Stimulated activated CD4-positive, alpha-beta T cell treated with anti-CD3 and anti-CD28 coated beads, Interleukin-12 subunit alpha, Interleukin-12 subunit beta, amount 100 ng/mL, for 4 hours (primary cell): ENCODE measurements at places on chromosomes 4 and X.
A peak's percentile ranks its signal among the peaks of the same experiment; 100 is the strongest.

- DNase-seq: no peak
These were observed 64.8 kb upstream of the RBPJ start for GRCh38 chr4:26255989-26256388.

- no peak for DNase-seq
These were observed 368.7 kb upstream of the FTHL17 start for GRCh38 chrX:31440546-31440945.

DNA sequence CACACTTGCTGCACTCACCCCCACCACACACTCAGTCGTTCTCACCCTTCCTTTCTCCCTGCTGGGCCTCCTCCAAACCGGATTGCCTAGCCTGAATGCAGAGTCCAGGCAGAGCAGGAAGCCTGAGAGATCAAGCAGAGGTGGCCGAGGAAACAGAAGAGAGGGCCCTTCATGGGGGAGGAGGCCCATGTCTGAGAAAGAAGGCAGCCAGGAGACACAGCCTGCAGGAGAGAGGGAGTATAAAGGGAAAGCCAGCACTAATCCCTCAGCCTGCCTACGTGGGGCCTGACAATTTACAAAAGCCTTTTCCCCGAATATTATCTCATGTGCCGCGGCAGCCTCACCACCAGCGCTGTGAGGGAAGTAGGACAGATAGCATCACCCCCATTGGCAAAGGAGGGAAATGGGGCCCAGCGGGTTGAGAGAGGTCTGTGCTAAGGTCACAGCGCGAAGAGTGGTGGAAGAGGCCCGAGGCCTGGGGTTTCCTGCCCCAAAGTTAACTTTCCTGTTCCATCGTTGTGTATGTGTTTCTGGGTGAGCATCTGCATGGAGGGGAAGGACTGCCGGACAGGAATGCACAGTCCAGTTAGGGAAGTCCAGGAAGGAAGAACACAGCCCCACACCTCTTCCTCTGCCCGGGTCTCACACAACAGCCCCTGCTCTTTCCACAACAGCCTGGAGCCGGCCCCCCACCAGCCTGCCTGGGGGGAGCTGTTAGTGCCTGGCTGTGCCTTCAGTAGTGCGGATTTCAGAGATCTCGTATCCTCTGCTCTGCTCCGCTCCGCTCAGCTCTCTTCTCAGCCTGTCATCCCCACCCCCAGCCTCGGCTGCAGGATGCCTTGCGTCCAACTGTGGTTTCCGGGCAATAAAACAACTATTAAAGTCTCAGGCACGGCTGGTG lies 50.9 kb upstream of the BCOR start:
- no peak for DNase-seq

DNA sequence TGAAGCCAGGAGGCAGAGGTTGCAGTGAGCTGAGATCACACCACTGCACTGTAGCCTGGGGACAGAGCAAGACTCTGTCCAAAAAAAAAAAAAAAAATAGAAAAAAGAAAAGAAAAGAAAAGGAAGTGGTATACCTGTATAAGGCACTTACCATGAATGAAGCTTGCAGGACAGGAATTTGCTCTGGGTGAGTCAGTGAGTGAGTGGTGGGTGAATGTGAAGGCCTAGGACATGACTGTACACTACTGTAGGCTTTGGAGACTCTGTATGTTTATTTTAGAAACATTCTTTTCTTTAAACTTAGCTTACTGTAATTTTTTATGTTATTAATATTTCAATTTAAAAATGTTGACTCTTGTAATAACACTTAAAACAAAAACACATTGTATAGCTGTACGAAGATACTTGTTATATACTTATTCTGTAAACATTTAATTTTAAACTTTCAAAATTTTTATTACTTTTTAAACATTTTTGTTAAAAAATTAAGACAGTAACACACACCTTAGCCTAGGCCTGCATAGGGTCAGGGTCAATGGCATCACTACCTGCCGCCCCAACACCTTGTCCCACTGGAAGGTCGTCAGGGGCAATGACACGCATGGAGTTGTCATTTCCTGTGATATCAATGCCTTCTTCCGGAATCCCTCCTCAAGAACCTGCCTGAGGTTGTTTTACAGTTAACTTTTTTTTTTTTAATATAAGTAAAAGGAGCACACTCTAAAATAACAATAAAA lies 78.7 kb downstream of the CLNK start:
- no peak for DNase-seq

- no peak for DNase-seq
These were observed 10.9 kb downstream of the GAB1 start for GRCh38 chr4:143347484-143348111.

GRCh38 chrX:9746148-9746888 lies 19.3 kb downstream of the GPR143 start:
- no peak for DNase-seq

DNA sequence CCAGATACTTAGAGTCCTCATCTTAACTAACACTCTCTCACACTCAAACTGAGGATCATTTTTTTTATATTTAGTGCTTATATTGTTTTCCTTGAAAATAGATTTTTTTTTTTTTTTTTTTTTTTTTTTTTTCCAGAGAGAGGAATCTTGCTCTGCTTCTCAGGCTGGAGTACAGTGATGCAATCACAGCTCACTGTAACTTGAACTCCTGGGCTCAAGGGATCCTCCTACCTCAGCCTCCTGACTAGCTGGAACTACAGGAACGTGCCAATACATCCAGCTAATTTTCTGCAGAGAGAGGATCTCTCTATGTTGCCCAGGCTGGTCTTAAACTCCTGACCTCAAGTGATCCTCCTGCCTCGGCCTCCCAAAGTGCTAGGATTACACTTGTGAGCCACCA lies 650.3 kb upstream of the ATOH1 start:
- no peak for DNase-seq

GRCh38 chr4:44817930-44818329 lies 91.6 kb upstream of the GNPDA2 start:
- DNase-seq: no peak

GRCh38 chr4:158209825-158210807 lies at the start of gene TMEM144:
TMEM144 (plus strand) TSS chr4:158210486; CDS start chr4:158212668, 2,182 bp downstream.
- DNase-seq: peak; percentile 30

DNA sequence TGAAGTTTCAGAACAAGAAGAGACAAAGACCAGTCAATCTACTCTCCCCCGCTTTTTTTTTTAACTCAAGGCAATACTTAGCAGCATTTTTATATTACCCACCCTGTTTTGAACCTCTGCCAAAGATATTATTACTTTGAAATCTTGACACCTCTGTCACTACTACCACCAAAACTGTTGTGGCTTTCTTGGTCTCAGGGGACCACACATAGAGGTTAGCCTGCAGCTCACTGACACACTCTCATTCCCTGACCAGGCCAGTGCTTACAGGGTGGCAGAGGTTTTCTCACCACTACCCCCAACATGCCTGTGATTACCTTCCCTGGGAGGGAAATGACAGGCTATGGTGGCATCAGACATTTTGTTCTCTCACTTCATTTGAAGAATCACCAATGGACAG lies 137.4 kb upstream of the STIM2 start:
- DNase-seq: no peak

DNA sequence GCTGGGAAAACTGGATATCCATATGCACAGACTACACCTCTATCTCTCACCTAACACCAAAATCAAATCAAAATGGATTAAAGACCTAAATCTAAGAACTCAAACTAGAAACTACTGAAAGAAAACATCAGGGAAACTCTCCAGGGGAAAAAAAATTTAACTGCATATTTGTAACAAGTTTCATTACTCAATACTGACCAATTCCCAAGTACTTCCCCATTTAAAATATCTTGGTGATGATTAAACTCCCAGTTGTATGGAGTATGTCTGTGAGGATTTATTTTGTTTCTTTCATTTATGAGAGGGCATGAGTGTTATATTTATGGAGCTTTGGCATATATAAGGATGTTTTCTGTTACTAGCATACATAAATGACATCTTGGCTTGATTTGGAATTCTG lies 112.3 kb upstream of the IL15 start:
- no peak for DNase-seq

- no peak for DNase-seq
These were observed 39.9 kb upstream of the XAGE1B start for GRCh38 chrX:52556741-52557140.

DNA sequence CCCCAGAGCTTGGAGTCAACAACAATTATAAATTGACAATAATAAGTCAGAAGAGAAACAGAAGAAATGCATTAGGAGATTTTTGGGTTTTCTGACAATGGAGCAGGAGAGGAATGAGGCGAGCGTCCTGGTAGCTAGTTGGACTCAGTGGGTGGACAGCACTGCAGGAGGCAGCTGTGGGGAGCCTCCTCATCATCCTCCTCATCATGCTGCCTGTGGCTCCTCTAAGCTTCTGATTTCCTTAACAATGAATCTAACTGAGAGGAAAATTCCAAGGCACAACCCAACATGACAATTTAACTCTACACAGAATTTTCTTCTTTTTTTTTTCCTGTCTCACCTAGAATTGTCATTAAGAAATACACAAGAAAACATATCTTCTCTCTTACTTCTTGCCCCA lies 357.1 kb upstream of the NOCT start:
- DNase-seq: no peak

GRCh38 chr4:6916587-6917460 lies 7.2 kb downstream of the TBC1D14 start:
- DNase-seq: peak; percentile 38

- no peak for DNase-seq
These were observed 64.2 kb downstream of the IRF2 start for GRCh38 chr4:184409911-184410692.

DNA sequence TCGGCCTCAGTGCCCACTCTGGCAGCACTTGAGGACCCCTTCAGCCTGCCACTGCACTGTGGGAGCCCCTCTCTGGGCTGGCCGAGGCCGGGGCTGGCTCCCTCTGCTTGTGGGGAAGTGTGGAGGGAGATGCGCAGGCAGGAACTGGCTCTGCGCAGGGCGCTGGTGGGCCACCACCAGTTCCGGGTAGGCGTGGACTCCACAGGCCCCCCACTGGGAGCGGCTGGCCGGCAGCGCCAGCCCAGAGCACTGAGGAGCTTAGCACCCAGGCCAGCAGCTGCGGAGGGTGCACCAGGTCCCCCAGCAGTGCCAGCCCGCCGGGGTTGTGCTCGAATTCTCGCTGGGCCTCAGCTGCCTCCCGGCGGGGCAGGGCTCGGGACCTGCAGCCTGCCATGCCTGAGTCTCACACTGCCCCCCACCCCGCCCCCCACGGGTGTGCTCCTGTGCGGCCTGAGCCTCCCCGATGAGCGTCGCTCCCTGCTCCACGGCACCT lies 216.9 kb upstream of the TACR3 start:
- DNase-seq: no peak

GRCh38 chr4:123283371-123283895 lies 113.2 kb upstream of the SPRY1 start:
- DNase-seq: no peak

DNA sequence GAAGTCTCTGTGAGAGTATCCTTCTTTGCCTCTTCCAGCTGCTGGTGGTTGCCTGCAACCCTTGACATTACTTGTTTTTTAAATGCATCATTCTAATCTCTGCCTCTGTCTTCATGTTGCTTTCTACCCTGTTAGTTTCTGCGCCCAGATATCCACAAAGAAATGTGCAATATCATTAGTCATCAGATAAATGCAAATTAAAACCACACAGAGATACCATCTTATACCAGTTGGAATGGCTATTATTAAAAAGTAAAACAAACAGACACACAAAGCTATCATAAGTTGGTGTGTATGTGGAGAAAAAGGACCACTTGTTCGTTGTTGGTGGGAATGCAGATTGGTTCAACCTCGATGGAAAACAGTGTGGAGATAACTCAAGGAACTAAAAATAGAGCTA lies 517.4 kb downstream of the FAT4 start:
- DNase-seq: no peak

DNA sequence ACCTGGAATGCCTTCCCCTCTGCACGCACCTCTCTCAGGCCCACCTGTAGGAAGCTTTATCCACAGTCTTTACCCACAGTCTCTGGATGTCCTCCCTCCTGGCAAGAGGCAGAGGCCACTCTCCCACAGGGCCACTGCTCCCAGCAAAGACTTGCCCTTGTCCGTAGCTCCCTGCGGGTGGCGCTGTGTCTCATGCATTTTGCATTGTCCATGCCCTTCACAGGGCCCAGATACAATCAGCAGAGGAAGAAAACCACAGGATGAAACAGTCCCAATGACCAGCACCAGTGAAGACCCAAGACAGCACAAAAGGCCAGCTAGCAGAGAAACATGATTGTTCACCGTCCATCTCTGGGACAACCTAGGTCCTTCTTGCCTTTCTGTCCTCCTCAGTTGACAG lies 2.1 kb upstream of the NSG1 start:
- no peak for DNase-seq

DNA sequence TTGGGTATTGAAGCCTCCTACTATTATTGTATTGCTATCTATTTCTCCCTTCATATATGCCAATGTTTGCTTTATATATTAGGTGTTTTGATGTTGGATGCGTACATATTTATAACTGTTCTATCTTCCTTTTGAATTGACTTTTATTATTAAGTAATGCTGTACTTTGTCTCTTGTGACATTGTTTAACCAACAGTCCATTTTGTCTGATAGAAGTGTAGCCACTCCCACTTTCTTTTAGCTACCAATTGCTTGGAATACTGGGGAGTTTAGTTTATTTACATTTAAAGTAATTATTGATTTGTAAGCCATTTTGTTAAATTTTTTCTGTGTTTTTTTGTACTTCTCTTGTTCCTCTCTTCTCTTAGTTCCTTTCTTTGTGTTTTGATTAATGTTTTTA lies 195.9 kb downstream of the GC start:
- no peak for DNase-seq

- DNase-seq: no peak
These were observed 12.1 kb downstream of the PPA2 start for GRCh38 chr4:105461621-105462382.

DNA sequence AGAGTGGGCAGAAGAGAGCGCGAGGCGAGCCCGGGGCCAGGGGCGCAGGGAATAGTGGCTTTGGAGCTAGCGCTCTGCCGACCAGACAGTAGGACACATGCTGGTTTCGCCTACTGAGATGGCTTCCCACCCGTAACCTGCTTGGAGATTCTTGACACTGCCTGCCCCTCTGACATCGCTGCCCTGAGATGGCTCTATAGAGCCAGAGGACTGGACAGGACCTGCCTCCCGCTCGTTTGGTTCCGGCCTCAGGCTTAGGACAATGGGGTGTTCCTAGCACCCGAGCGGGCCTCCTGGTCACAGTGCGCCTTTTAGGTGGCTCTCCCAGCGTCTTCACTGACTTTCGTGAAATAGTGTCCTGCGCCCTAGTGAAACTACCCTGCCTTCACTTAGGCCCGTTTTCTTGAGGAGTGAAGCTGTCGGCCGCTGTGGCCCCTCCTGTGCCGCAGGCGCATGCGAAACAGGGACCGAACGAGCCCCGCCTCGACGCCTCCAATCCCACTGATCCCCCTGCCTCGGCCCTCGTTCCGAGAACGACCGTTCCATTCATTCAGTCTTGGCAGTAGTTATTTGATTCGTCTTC lies 608 bp downstream of the TAF1 start:
- DNase-seq: peak; percentile 25
